RPMI7951 (cell line): ENCODE measurements at places on chromosomes 1 and 21. TPM values are rescaled to one million over a fixed set of nuclear protein-coding genes. Genes with fewer than 3 reads are reported as not detected.

The EDN2 gene
- not detected in 2 replicates for total RNA-seq

The TPM3 gene
- 499 and 606 TPM in 2 replicates for total RNA-seq

The SLC35A3 gene
- 31.5 and 34.4 TPM in 2 replicates for total RNA-seq

The FCRL6 gene
- 0.10 TPM in 1 of 2 replicates, not detected in the other for total RNA-seq

The SELE gene
- not detected in 2 replicates for total RNA-seq

The KRTAP12-2 gene
- total RNA-seq: not detected in 2 replicates

The KRTAP20-4 gene
- total RNA-seq: not detected in 2 replicates

The MAPKAPK2 gene
- total RNA-seq: 20.7 and 28.6 TPM in 2 replicates

The SLAMF6 gene
- total RNA-seq: not detected in 2 replicates

DNA sequence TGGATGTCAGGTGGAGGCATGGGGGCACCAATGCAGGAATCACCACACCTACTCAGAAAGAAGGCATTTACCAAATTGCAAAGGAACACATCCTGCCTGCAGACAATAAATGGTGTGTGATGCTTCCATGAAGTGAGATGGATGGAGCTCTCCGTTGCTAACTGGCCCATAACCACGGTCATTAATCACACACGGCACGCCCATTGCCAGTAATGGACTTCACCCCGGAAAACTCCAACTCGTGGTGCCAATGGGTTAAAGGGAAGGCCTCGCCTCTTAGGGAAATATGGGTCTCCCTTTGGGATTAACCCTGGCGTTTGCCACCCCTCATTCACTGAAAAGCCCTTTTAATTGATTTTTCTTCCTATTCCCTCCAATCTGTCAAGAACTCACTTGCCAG lies 443.1 kb upstream of the DAB1 start:
- DNase-seq: no peak

DNA sequence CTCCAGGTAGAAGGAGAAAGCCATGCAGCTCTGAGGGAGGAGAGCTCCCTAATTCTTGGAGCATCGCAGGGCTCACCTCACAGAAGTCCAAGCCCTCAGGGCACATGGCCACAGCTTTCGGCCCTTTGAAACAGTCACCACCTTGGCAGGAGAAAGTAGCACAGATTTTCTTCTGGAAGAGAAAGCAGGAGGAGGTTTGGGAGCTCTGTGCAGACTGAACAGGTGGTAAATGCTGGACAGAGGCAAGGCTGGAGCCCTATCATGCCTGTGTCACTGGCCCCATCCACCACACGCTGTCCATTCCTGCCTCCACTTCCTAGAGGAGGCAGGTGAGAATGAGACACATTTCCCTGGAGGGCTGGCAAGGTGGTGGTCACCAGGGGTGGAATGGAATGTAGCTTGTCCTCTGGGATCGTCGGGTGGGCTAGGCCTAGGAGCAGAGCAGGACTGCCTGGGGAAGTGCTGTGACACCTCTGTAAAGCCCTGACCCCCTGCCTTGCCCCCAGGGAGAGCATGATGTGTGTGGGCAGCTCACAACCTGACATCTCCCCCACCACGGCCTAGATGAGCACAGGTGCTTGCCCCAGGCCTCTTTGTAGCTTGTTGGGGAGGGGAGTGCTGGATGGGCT lies 2.8 kb upstream of the INPP5B start:
- DNase-seq: no peak

- DNase-seq: peak; percentile 62
Measured at GRCh38 chr1:115977499-115978258, 1.4 kb downstream of the SLC22A15 start.

DNA sequence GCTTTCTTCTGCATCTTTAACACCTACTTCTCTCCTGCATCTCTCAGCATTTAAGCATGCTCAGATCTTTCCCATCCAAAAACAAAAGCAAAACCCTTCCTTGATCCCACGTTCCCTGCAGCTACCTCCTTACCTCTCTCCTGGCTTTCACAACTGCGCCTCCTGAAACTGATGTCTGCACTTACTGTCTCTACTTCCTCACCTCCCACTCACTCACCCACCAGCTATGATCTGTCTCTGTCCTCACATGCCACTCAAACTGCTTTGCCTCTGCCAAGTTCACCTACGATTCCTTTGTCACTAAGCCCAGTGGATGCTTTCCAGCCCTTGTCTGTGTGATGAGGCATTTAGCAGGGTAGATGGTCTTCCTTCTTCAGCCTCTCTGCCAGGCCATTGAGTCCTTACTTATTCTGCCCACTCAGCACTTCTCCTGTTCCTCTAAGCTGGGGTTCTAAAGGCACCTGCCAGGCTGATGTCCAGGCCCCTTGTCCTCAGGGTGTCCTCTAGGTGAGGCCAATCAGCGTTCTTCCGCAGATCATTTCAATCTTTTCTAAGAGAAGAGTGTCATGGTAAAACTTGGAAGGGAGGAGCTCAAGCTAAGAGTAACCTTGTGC lies 10.0 kb upstream of the GJB3 start:
- DNase-seq: no peak

GRCh38 chr1:156523801-156524480 lies 23.4 kb upstream of the MEF2D start:
- DNase-seq: no peak

GRCh38 chr1:232643251-232643650 lies 13.3 kb upstream of the SIPA1L2 start:
- DNase-seq: no peak

DNA sequence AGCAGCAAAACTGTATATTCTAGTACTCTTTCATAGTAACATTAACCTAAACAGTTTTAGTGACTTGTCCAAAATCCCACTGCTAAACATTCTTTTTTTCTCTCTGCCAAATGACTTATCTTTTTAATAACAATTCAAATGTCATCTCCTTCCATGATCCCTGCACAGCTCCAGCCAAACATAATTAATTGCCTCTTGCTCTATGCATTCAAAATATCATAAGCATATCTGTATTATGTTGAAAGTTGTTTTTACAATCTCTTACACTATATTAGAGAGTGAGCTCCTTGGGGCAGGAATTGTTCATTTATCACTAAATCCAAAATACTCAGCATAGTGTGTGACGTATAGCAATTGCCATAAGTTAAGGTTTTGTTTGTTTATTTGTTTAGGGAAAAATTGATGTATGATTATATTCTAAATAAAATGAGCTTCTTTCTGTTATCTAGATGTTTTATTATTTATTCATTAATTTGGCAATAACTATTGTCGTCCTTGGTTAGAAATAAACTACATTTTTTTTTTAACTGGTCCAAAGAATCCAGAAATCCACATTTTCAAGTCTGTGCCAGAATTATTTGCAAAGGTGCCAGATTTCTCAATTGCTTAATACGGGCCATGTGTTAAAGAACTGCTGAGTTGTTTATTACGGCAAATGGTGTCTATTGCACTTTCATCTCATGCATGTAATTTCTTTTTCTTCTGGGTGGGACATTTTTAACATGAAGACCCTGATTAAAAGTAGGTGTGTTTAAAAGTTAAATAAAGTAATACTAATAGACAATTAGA lies 577.2 kb upstream of the ZRANB2 start:
- no peak for DNase-seq

- DNase-seq: peak; percentile 64
Measured at GRCh38 chr1:155962599-155963211, 15.6 kb downstream of the ARHGEF2 start.

- DNase-seq: peak; percentile 2
Measured at GRCh38 chr21:25081096-25081495, 526.2 kb downstream of the MRPL39 start.

- DNase-seq: no peak
Measured at GRCh38 chr1:204780630-204781029, 90.0 kb upstream of the NFASC start.

- no peak for DNase-seq
Measured at GRCh38 chr1:155169541-155169940, 3.6 kb downstream of the KRTCAP2 start.

DNA sequence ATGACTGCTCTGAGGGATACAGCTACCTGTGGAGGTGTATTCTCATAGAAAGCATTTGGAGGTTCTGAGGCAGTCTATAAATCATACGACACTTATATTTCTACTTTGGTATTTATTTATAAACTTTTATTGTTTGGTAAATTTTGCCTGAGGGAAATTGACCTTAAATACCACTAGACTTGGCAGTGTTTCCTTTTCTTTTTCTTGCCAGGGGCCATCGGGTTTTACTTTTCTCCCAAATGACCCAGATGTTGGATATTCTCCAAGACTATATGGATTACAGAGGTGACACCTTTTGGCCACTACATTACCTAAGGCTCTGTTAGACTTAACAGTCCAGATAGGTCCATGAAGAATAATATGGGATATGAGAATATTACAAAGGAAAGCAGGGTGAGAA lies 28.2 kb downstream of the CHD1L start:
- DNase-seq: no peak

- DNase-seq: peak; percentile 60
Measured at GRCh38 chr21:41767606-41768436, 969 bp upstream of the RIPK4 start.

- DNase-seq: peak; percentile 32
Measured at GRCh38 chr1:119097380-119097779, 43.1 kb downstream of the WARS2 start.

DNA sequence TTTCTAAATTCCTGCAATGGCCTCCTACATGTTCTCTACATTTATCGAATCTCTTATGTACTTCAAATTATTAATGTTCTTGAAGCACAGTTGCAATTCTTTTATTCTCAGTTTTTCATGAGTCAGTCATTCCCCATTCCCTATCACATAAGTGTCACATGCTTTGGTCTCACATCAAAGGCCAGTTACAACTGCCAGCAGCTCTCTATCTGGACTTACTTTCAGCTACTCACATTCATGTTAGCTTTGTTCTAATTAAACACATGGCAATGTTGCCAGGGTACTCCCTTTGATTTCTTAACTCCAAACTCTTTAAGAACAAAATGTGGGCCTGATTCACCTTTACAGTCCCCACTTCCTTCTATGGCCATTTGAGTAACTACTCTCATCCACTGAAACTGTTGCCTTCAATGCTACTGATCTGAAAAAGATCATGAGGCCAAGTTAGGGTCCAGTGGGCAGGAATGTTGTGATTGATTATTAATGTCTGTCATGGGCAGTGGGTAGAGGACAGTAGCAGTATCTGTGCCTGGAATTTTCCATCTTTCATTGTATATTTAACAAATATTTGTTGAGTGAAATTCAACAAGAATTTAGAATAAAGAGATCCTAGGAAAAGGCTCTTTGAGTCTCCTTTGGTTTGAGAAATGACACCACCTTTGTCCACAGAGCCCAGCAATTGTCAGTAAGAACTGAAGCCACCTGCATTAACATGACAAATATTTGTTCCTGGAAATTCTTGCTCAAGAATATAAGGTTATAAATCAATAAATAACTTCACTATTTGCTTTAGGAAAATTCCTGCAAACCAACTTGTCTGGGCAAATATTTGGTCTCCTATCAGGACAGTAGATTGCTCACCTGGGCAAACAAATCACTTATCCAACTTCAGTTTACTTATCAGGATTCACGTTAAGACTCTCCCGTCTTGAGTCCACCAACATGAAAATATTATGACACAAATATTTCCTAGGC lies 153.6 kb upstream of the SAMSN1 start:
- DNase-seq: no peak

- peak; percentile 68 for DNase-seq
Measured at GRCh38 chr1:66271904-66272254, 262.1 kb upstream of the SGIP1 start.

- DNase-seq: peak; percentile 15
Measured at GRCh38 chr1:228691926-228692325, 43.4 kb upstream of the RHOU start.

DNA sequence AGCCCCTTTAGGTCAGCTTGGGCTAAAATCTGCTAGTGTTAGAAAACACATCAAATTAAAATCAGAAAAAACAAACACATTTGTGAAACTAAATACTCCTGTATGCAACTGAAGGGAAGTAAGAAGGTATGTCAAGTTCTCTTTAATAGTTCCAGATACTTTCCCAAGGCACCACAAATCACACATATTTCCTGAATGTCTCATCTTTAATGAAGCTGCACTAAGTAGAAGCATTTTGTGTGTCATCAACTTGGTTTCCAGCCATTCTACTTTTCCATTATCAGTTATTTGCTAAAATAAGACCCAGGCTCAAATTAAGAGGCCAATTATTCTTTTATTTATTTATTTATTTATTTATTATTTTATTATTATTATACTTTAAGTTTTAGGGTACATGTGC lies 34.7 kb downstream of the CRB1 start:
- peak; percentile 25 for DNase-seq

GRCh38 chr21:14773777-14774345 lies 227.7 kb upstream of the SAMSN1 start:
- no peak for DNase-seq

- peak; percentile 32 for DNase-seq
Measured at GRCh38 chr1:173354937-173355280, 122.2 kb upstream of the PRDX6 start.

DNA sequence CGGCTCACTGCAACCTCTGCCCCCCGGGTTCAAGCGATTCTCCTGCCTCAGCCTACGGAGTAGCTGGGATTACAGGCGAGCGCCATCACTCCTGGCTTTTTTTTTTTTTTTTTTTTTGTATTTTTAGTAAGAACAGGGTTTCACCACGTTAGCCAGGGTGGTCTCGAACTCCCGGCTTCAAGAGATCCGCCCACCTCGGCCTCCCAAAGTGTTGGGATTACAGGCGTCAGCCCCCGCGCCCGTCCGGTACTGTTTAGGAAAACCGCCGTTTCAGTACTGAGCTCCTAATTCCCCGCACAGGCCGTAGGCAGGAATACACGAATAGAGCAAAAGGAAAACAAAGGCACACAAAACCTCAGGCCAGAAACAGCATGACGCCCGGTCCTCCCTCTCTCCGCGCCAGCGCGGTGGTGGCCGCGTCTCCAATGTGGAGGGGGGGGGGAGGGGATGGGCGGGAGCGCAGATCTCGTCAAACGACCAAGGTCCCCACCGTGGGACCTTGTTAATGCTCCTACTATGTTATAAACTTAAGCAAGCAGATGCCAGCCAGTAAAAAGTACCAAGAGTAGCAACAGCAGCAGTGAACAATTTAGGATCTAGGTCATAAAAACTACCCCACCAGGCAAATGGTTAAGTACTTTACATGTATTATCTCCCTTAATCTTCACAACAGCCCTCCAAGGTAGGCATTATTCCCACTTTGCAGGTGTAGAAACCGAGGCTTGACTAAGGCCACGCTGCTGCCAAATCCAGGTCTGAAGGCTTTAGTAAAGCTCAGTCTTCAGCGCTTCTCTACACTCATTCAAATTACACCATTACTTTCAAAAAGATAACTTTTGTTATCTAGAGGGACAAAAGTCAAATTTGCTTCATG lies 648 bp upstream of the ADAR start:
- peak; percentile 64 for DNase-seq

DNA sequence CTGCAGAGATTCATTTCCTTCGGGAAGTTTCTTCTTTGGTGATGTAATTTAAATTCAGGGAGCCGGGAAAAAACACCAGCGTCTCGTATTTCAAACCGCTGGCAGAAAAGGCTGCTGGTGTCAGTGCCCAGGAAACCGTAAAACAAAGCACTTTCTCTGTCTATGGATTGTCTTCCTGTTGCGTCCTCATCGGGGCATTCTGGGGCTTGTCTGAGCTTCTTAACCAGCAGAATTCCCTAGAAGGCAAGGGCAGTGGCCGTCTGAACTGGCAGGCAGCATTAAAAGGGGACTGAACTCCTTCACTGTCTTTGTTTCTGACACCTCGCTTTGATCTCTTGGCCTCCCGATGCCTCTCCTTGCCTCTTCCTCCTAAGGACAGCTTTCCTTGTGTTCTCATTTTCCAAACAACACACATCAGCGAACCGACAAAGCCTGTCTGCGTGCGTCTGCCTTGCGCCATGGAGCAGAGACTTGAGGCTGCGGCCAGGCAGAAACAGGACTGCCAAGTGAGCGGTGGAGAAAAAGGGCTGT lies 391.6 kb upstream of the VAMP3 start:
- peak; percentile 87 for DNase-seq

GRCh38 chr1:81477710-81478109 lies 323.0 kb upstream of the ADGRL2 start:
- no peak for DNase-seq
